ENCODE measurements at places on chromosomes 13 and 19.

GRCh38 chr13:76027131-76027530 lies 391.0 kb downstream of the LMO7 start:
- no peak for DNase-seq
- no peaks in the 10 kb centered on the region for H3K27me3 ChIP-seq
- H3K36me3 ChIP-seq = no peaks in the 10 kb centered on the region

DNA sequence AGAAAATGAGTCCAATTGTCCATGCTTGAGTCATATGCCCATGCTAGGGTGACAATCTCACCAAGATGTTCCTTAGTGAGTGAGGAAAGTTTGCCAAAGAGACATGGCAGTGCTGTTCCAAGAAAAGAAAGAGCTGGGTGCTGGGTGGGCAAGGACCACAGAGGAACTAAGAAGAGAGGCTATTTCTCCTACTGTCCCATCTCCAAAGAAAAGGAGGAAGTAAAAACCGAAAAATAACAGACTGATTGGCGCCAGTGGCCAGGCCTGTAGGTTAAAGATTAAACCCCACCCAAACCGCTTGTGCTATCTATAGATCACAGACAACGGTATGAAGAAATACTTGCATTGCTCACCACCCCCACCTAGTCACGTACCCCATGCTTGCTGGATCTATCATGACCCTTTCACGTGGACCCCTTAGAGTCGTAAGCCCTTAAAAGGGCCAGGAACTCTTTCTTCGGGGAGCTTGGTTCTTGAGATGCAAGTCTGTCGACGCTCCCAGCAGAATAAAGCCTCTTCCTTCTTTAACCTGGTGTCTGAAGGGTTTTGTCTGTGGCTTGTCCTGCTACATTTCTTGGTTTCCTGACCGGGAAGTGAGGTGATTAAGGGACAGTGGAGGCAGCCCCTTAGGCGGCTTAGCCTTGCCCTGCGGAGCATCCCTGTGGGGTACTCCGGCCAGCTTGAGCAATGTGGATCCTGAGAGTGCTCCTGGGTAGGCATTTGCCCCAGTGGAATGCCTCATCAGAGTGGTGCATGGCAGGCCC lies 606.5 kb downstream of the UQCRFS1 start:
- no peak overlapping the region for H3K27ac ChIP-seq
- no peaks in the 10 kb centered on the region for H3K27me3 ChIP-seq
- no peaks in the 10 kb centered on the region for H3K36me3 ChIP-seq

GRCh38 chr19:29813642-29814041 lies 1.9 kb downstream of the CCNE1 start:
- no peak for DNase-seq
- no peaks in the 10 kb centered on the region for H3K36me3 ChIP-seq
- H3K27ac ChIP-seq = no peak overlapping the region
- H3K27me3 ChIP-seq = no peaks in the 10 kb centered on the region
- H3K4me1 ChIP-seq = peaks cover 10% of the 10 kb centered on the region

DNA sequence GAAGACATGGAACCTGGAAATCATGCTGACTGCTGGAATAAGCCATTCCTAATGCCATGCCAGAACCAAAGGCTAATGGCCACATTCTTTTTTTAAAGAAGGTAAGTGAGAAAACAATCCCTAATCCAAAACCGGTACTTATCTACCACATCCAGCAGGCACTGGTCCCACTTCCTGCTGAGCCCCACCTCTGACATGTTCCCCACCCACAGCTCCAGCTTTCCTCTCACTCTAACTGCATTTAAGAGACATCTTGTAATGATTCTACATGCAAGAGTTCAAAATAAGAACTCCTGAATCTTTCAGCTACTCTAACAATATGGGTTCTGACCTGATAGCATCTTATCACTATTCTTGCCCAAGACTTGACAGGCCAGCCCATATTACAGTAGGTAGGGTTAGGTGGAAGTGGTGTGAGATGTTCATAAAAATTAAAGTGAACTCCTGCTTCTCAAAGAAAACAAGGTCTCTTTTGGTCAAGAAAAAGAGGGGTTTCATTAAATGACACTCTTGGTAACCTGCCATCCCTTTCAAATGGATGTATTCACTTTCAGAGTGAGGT lies 41.9 kb downstream of the N4BP2L2 start:
- no peaks in the 10 kb centered on the region for H3K27me3 ChIP-seq
- H3K4me1 ChIP-seq = peaks cover 5% of the 10 kb centered on the region
- no peaks in the 10 kb centered on the region for H3K36me3 ChIP-seq
- no peak overlapping the region for H3K27ac ChIP-seq
- H3K4me3 ChIP-seq = no peak overlapping the region
- DNase-seq = no peak

DNA sequence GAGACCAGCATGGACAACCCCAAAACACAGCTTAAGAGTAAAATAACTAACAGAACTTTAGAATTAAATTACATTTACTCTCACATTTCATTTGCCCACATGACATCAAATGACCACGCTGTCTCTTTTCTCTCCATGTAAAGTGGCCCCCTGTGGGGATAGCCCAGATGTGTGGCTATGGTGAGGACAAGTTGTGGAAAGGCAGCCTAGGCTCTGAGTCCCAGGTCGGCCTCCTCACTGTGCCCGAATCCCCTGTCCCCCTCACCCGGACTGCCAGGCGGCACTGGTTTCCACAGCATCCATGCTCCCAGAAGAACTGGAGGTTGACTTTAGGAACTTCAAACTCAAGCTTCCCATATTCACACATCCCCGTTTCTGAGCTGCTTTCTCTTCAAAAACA lies 111.8 kb upstream of the UQCRFS1 start:
- peak; percentile 48 for DNase-seq
- H3K27me3 ChIP-seq = peaks cover 13% of the 10 kb centered on the region
- no peak overlapping the region for H3K4me3 ChIP-seq

- H3K4me1 ChIP-seq = peaks cover 37% of the 10 kb centered on the region
- DNase-seq = peak; percentile 87
- peak overlapping the region; percentile 90 for H3K4me3 ChIP-seq
- peaks cover 8% of the 10 kb centered on the region for H3K36me3 ChIP-seq
- H3K27me3 ChIP-seq = no peaks in the 10 kb centered on the region
Measured at GRCh38 chr19:40716031-40716481, 630 bp downstream of the COQ8B start.

DNA sequence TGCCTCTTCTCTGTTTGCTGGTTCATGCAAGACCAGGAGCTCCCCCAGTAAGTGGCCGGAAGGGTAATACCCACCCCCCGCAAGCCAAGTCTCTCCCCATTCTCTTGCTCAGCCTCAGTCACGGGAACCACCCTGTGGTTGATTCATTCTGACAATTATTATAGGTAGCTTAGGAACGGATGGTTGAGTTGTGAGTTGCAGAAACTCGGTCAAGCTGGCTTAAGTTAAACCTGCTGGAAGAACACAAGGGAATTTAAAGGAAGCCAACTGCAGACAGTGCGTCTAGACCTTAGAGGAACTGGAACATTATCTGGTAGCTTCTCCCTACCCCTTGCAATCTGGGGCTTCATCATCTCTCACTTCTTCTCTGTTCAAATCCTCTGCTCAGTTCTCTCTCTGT lies 8.9 kb downstream of the FPR1 start:
- no peaks in the 10 kb centered on the region for H3K36me3 ChIP-seq
- H3K27me3 ChIP-seq = peaks cover 17% of the 10 kb centered on the region
- no peak overlapping the region for H3K4me3 ChIP-seq
- no peak for DNase-seq

GRCh38 chr19:48419158-48419920 lies 25.9 kb downstream of the GRIN2D start:
- H3K4me1 ChIP-seq = peaks cover 19% of the 10 kb centered on the region
- no peaks in the 10 kb centered on the region for H3K27me3 ChIP-seq
- H3K36me3 ChIP-seq = no peaks in the 10 kb centered on the region
- DNase-seq = no peak
- H3K4me3 ChIP-seq = no peak overlapping the region

- DNase-seq = no peak
- H3K27ac ChIP-seq = peak overlapping the region; percentile 73
- peaks cover 24% of the 10 kb centered on the region for H3K4me1 ChIP-seq
- no peaks in the 10 kb centered on the region for H3K27me3 ChIP-seq
- H3K4me3 ChIP-seq = no peak overlapping the region
- H3K36me3 ChIP-seq = no peaks in the 10 kb centered on the region
Measured at GRCh38 chr13:46655377-46656180, 102.6 kb downstream of the LRCH1 start.

GRCh38 chr13:53007872-53008271 lies 20.7 kb upstream of the OLFM4 start:
- H3K4me1 ChIP-seq = no peaks in the 10 kb centered on the region
- no peak overlapping the region for H3K4me3 ChIP-seq
- H3K27me3 ChIP-seq = no peaks in the 10 kb centered on the region
- no peak overlapping the region for H3K27ac ChIP-seq
- H3K36me3 ChIP-seq = no peaks in the 10 kb centered on the region

DNA sequence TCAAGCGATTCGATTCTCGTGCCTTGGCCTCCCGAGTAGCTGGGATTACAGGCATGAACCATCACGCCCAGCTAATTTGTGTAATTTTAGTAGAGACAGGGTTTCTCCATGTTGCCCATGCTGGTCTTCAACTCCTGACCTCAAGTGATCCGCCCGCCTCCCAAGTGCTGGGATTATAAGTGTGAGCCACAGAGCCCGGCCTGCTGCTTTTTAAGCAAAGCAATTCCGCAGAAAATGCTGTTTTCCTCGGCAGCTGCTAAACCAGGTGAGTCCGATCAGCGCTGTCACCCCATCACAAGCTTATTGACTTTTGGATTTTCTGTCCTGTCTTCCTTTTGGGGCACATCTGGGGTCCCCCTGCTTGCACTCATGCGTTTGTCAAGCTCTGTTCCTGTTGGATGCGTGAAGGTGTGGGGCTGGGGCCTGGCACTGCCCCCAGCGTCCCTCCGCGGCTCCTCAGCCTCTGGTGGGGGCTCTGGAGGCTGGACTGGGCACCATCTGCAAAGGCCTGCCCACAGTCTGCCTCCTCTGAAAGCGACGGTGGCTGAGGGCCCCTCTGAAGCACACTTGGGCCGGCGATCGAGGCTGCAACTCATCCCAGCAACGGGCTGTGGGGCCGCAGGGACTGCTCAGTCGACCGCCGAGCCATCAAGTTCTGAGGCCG lies 25.7 kb downstream of the CEBPG start:
- no peaks in the 10 kb centered on the region for H3K27me3 ChIP-seq
- H3K36me3 ChIP-seq = no peaks in the 10 kb centered on the region
- peak; percentile 46 for DNase-seq
- no peak overlapping the region for H3K4me3 ChIP-seq
- peaks cover 22% of the 10 kb centered on the region for H3K4me1 ChIP-seq

DNA sequence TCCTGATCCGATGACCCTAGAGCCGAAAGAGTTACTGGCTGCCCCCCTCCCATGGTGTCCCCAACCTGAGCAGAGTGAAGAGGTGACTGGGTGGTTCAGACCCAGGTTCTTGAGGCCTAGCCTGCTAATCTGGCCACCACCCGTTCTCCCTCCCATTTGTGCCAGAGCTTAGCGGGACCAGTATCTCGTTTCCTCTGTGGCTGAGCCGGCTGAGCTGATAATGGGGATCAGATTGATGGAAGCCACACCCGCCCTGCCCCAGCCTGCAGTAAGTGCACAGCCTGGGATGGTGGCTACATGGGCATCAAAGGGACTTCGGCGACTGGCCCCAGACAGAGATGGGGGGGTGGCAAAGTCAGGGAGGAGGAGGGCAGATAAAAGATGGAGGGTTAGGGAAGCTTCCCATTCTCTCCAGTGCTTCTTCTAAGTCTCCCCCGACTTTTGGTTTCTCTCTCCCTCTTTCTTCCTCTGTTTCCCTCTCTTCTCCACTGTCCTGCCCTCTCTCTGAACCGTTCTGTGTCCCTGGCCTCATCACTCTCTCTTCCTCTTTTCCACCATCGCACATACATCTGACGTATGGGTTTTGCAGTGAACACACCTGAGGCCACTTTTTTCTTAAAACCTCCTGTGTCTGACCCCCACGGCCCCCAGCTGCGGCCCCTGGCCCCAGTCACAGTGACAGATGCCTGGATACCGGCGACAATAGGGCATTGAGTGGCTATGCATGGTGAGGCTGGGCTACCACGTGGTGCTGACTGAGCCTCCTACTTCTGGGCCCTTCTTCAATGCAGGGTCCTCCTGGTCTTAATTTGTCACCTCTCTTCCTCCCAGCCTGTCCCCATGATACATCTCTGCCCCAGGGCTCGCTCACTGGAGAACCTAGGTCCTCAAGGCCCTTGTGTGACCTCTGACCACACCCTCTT lies 2.4 kb downstream of the ELAVL3 start:
- peaks cover under 1% of the 10 kb centered on the region for H3K36me3 ChIP-seq
- DNase-seq = no peak
- H3K4me3 ChIP-seq = no peak overlapping the region
- H3K27ac ChIP-seq = no peak overlapping the region

DNA sequence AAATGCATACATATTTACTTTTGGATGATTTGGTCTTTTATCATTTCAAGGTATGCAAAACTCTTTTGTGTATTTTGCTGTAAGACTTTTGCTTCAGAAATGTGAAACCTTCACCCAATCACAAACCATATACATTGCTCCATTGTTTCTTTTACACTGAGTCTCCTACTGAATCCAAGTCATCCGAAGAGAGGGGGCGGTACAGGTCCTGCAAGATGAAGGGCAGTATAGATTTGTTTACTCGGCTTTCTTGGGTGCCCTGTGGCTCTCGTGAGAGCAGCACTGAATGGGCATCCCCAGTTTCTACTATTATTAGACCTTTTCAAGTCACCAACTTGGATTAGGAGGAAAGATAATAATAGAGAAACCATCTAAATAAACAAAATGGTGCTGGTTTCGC lies 280.6 kb downstream of the DCLK1 start:
- H3K4me3 ChIP-seq = peak overlapping the region; percentile 27
- H3K27ac ChIP-seq = peak overlapping the region; percentile 30
- DNase-seq = no peak
- no peaks in the 10 kb centered on the region for H3K36me3 ChIP-seq
- H3K4me1 ChIP-seq = no peaks in the 10 kb centered on the region

GRCh38 chr13:69324090-69324886 lies 783.3 kb upstream of the ATXN8OS start:
- no peak overlapping the region for H3K4me3 ChIP-seq
- no peaks in the 10 kb centered on the region for H3K4me1 ChIP-seq
- H3K36me3 ChIP-seq = no peaks in the 10 kb centered on the region
- DNase-seq = no peak
- no peaks in the 10 kb centered on the region for H3K27me3 ChIP-seq

DNA sequence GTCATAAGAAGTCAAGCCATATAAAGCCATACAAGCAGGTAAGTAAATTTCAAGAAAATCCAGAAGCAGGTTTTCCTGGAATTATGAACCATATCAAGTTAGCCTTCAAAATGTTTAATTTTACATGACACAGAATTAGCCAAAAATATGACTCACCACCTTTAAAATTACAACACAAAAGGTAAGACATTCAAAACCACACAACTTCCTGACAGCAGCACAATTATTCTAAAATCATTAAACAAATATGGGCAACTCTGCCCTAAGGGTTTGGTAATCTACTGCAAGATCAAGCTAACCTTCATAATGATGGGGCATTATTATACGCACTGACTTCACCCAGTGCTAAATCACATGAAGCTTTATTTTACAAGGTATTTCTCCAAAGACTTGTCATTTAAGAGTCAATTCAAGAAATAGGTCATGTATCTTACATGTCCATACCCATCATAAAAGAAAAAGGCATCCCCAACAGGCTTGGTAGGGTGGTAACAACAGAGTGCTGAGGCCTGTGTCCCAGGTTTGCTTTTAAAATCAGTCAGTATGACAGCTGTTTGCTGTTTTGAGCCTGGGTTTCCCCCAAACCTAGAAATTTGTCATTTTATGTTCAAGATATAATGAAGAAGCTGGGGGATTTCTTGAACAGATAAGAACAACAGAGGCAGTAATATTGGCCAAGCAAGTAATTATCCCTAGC lies 15.2 kb downstream of the RCBTB1 start:
- no peak overlapping the region for H3K4me3 ChIP-seq
- peaks cover under 1% of the 10 kb centered on the region for H3K36me3 ChIP-seq

- no peak overlapping the region for H3K4me3 ChIP-seq
- H3K36me3 ChIP-seq = no peaks in the 10 kb centered on the region
- DNase-seq = no peak
- no peak overlapping the region for H3K27ac ChIP-seq
- H3K4me1 ChIP-seq = no peaks in the 10 kb centered on the region
Measured at GRCh38 chr13:97497400-97497799, 63.4 kb downstream of the RAP2A start.

Measured in suprapubic skin (tissue), 4 donors.